ENCODE measurements at places on chromosomes 12 and 14.

DNA sequence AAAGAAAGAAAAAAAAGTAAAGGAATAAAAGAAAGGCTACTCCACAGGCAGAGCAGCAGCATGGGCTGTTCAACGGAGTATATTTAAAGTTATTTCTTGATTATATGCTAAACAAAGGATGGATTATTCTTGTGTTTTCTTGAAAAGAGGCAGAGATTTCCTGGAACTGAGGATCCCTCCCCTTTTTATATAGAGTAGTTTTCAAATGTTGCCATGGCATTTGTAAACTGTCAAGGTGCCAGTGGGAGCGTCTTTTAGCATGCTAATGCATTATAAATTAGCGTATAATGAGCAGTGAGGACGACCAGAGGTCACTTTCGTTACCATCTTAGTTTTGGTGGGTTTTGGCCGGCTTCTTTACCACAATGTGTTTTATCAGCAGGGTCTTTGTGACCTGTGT, 383.0 kb downstream of the PCNX1 start:
- DNase-seq: no peak

DNA sequence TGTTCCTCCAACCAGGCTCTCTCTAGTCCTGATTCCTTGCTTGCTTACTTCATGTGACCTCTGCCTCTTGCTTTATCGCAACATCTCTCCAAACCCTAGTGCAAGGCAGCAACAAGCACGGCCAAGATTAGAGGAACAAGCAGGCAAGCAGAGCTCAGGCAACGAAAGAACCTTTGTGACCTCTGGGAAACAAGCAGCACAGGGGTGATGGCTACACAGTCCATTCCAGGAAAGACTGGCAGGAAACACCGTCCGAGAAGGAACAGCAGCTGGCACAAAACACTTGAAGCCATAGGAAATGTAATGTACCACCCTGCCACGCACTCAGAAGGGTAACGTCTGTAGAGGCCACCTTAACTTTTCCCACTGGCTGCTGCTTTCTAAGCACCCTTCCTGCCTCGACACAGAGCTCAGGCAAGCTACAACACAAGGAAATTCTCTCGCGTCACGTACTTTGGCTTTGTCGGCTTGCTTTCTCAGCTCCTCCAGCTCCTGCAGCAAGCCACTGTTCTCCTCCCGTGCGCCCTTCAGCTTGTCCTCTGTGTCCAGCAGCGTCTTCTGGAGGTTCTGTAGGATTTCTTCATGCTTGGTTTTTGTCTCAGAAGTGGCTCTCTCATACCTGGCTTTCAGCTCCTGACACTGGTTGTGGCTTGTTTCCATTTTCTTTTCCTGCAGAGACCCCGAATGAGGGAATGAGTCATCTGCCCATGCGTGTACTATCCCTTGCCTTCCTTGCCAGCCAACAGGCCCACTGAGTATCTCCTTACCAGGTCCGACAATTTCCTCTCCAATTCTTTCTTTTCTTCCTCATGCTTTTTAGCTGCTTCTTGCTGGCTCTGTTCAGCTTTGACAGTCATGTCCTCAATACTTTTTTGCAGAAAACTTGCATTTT, 61.4 kb upstream of the VPS33A start:
- DNase-seq: no peak

DNA sequence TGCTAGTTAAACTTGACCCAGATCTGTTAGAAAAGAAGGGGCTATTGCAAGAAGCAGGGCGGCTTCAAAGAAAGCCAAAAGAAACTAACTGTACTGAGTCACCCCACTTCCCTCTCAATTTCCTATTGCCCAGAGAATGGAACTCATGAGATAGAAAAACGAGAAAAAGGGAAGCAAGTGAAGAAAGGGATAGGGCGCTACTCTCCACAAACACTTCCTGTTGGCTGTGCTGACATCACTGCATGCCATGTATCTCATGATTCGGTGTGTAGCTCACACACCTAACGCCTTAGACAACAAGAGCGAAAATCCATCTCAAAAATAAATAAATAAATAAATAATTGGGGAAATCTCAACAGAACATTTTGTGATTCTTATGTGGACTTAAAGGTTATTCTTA, 13.0 kb upstream of the P2RX4 start:
- DNase-seq: no peak

GRCh38 chr12:79848339-79848738, 86.6 kb downstream of the PPP1R12A start:
- no peak for DNase-seq

- DNase-seq: no peak
These were observed 20.5 kb upstream of the CLMN start for GRCh38 chr14:95340201-95340697.

DNA sequence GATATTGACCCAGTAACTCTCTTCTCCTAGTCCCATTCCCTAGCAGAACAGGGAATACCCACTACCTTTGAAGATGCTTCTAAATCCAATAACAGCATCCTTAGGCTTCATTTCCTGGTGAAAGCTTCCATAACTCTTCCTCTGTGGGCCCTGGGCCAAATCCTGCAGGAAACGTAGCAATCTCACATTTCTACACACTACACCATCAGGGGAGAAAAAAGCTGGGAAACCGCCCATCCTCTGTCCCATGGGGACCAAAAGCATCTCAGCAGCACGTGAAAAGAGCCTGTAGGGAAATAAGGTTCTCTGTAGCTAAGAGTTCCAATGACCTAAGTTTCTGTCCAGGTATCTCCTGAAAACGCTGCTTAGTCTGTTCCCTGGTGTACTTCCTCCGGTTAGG, 340.2 kb downstream of the DPF3 start:
- DNase-seq: no peak

- no peak for DNase-seq
These were observed 1560.7 kb upstream of the TMEM132C start for GRCh38 chr12:126706300-126706699.

DNA sequence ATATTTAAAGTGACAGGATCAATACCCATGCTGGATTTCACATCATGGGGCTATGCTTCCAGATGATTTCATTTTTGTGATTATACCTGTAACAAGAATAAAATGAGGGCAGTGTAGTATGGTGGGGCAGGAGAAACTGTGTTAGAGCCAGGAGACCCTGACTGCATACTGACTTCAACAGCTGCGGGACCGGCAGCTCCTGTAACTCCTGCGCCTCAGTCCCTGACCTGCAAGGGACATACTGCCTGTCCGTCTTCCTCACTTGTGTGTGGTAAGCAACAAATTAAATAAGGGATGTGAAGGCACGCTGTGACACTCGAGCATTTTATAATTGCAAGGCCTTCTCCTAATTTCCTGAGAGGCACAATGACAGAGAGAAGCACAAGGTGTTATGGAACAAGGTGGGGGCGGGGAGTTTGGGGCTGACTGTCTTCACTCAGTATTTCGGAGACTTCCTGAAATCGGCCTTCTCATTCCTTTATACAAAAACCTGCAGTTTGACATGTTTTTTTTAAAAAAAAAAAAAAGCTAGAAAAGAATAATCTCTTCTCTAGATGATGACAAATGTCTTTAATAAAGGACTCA, 164.2 kb downstream of the TTC7B start:
- DNase-seq: no peak

- DNase-seq: no peak
These were observed 83.7 kb downstream of the HEATR5A start for GRCh38 chr14:31336646-31337045.

DNA sequence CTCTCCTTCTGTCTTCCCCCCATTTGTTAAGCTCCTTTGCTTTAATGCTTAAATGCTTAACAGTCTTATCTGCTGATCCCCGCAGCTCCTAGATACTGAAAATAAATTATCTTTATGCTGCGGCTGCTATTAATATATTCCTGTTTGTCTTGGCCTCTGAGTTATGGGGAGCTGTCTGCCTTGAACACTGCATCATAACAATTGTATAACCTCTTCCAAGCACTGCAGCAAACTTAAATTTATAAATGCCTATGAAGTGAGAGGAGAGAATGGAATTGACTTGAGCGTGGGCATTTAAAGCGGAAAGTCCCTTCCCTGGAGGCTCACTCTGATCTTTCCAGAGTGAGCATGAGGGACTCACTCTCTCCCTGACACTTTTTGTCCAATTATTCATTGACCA, 23.1 kb upstream of the DCP1B start:
- no peak for DNase-seq

GRCh38 chr14:106343626-106344025, 817.2 kb downstream of the TMEM121 start:
- no peak for DNase-seq

DNA sequence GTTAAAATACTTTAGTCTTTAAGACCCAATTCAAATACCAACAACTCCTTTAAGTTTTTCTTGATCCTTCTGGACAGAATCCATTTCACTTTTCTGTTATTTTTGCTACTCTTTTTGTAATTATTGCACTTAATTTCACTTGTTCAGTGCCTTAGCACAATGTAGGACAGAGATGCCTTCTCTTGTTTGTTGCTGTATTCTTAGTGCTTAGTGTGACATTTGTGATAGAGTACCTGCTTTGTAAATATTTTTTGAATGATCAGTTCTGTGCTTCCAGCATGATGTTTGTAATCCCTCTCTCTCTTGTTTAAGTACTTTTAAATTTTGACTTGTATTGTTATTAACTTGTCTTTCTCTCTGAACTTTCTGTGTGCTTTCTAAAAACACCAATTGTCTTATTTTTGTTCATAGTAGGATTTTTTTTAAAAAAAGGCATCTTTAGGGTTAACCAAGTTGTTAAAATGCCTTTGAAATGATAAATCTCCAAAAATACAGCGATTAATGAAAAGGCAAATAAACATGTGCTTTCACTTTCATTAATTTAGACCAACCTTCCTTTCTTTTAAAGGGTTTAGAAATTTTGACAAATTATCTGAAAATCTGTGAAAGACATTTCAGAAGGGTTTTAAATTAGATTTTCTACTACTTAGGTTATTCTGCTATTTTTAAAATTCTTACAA, 11.9 kb downstream of the NAA30 start:
- no peak for DNase-seq

DNA sequence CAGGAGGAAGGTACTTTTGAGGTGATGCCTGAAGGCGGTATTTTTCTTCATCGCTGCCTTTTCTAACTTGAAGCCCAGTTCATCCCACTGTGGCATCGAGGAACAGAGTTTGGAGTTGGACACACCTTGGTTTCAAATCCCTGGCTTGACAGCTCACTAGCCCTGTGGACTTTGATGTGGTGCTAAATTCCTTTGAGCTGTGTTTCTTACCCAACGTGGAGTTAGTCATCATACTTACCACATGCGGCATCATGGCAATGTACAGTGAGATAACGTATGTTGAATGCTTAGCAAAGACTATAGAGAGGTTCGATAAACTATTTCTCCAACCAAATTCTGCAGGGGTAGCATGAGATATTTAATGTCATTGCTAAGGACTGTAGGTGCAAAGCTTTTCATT, 3.4 kb downstream of the PLEKHG3 start:
- no peak for DNase-seq

DNA sequence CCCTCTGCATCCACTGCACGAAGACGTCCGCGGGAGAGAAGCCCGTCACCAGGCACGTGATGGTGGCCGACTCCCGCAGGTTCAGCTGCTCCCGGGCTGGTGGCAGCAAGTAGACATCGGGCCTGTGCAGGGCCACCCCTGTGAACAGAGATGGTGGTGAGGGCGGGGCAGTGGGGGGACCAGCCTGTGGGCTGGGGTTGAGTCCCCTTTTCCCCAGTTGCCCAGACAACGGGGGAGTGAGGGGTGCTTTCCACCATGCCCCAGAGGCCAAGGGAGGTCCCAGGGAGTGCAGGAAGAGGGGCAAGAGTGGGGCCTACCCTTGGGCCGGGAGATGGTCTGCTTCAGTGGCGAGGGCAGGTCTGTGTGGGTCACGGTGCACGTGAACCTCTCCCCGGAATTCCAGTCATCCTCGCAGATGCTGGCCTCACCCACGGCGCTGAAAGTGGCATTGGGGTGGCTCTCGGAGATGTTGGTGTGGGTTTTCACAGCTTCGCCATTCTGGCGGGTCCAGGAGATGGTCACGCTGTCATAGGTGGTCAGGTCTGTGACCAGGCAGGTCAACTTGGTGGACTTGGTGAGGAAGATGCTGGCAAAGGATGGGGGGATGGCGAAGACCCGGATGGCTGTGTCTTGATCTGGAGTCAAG, 328.3 kb downstream of the TMEM121 start:
- DNase-seq: no peak

- DNase-seq: no peak
These were observed 10.7 kb upstream of the FKBP4 start for GRCh38 chr12:2783936-2784600.

- no peak for DNase-seq
These were observed 51.1 kb downstream of the CALM1 start for GRCh38 chr14:90447720-90448497.

- peak; percentile 1 for DNase-seq
These were observed 273.9 kb upstream of the MIS18BP1 start for GRCh38 chr14:45526715-45527549.

GRCh38 chr14:101022121-101022520, 118.6 kb upstream of the RTL1 start:
- no peak for DNase-seq

DNA sequence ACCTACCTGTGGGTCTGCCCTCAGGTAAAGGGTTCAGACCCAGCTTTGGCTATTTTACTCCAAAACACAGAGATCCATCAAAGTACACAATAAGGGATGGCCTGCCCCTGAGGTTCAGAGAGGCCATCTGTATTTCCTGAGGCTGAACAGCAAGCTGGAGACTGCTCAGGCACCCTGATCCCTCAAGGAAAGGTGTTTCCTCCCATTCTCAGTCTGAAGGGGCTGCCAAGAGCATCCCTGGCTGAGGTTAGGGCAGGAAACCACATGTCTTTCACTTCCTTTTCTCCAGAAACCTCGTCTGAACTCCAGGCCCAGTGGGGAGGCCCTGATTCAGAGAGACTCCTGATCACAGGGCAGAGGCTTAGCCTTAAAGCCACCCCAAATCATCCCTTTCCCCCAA, 1.5 kb downstream of the RILPL1 start:
- peak; percentile 9 for DNase-seq

Measured in GM12878 (cell line).